ENCODE measurements at places on chromosomes 4 and X. TPM values are rescaled to one million over a fixed set of nuclear protein-coding genes. Genes with fewer than 3 reads are reported as not detected.
A peak's percentile ranks its signal among the peaks of the same experiment; 100 is the strongest.

DNA sequence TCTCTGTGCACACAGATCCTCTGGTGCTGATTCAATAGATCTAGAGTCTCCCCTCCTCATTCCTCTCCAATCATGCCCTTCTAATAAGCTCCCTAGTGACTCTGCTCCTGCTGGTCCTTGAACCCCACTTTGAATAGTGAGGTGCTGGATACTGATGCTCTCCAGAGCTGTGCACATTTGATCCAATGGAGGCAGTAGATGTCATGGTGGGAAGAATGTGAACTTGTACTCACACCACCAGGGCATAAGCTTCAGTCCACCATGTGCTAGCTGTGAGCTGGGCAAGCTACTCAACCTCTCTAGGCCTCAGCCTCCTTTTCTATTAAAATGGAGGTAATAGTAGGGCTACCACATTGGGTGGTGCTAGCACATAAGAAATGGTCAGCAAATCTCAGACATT lies 241.1 kb downstream of the SPATA18 start:
- DNase-seq, result no peak

GRCh38 chr4:67928546-67928945 lies 34.7 kb downstream of the TMPRSS11A start:
- DNase-seq, result peak; percentile 41

- no peak for DNase-seq
Observed at GRCh38 chrX:47574076-47574546, 8.1 kb upstream of the TIMP1 start.

DNA sequence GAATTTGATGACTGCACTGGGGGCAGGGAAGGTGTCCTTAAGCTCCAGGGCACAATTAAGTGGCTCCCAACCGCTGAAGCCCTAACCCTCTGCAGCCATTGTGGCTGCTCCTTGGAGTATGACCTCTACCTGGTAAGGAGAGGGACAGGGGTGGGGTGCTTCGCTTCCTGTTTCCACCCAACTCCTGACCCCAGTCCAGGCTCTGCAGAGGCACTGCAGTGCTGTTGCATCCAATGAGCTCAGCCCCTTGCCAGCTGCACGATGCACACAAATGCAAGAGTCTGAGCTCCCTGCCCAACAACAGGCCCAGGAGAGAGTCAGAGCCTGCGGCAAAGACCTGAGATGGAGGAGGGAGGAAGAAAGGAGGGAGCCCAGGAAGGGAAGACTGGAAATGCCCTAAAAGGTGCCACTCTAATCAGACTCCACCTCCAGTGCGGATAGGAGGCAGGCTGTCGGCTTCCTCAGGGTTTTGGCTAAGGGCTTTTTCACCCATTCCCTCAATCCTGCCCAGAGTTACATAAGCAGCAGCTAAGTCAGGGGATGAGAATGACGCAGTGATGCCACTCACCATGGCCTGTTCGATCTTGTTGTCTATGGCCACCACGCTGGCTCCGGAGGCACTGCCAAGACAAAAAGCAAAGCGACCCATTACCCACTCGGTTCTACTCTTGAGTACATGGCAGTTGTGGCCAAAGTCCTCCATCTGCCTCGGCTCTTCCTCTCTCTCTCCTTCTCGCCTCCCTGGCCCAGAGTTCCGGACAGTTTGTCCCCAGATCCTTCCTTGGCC lies 60.1 kb downstream of the TSC22D3 start:
- no peak for DNase-seq

- peak; percentile 29 for DNase-seq
Observed at GRCh38 chr4:176475067-176475466, 155.3 kb downstream of the SPCS3 start.

DNA sequence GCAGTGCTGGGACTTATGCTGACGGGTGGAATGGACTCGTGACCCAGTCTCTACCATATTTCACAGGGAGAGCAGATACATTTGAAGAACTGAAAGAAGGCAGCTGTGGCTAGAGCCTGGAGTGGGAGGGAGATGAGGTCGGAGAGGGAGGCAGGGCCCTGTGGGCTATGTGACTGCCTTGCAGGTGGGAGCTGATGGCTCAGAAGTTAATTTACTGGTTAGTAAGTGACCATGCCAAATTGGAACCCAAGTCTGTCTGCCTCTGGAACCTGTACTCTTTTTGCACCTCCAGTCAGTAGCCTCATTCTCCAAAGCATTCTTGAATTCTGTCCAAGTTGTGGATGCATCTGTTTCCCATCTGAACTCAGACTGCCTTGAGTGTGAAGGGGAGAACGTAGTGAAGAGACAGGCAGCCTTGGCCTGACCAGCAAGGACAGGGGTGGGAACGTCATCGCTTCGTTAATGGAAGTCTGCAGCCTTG lies 92.3 kb downstream of the REPS2 start:
- DNase-seq, result peak; percentile 92

FAM114A1 gene
- total RNA-seq, result 159 TPM

DDX53 gene
- total RNA-seq, result not detected

PABPC1L2B gene
- not detected for total RNA-seq

All from astrocyte (in vitro differentiated cells and primary cell).